Cerebellar nuclear complex (tissue), 1 donor: ENCODE measurements at places on chromosomes 4 and X.

- no peak for DNase-seq
Observed at GRCh38 chr4:78667764-78668163, 108.4 kb upstream of the BMP2K start.

GRCh38 chrX:103678199-103678993, 8.1 kb downstream of the MORF4L2 start:
- no peak for DNase-seq

GRCh38 chr4:36884151-36884550, 360.4 kb upstream of the NWD2 start:
- no peak for DNase-seq

DNA sequence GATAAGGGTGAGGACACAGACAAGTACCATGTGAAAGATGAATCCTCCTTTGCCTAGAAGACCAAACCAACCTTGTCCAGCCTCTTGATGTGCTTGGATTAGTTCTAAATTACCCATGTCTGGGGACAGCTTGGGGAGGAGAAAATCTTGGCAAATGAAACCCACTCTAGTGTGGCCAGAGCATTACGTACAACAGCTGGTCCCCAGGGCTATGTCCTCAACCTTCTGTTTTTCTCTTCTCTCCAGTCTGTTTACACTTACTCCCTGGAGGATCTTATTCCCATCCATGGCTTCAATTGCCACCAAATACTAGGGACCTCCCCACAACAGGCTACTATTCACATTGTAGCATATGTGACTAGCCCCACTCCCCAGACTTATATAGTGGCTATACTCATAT, 384.5 kb downstream of the OPHN1 start:
- DNase-seq = no peak

- no peak for DNase-seq
Observed at GRCh38 chr4:175745329-175745728, 66.7 kb downstream of the GPM6A start.

DNA sequence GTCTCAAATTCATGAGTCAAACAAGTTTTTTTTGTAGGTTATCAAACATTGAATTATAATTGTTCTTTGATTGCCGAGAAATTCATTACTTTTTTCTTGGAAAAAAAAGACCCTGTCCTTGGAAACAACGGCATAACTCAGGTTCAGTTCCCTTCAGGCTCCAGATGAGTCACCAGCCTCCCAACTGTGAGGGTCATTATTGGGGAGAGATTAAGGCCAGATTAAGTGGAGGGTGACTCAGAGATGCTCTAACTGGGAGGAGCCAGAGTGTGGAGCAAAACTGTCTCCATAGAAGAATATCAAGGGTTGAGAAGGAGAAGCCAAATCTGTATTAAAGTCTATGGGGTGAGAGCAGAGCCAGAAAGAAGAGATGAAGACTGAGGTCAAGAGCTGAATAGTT, 9.6 kb downstream of the ADGRG4 start:
- DNase-seq = no peak
